ENCODE measurements at places on chromosomes 2 and 18. TPM values are rescaled to one million over a fixed set of nuclear protein-coding genes. Genes with fewer than 3 reads are reported as not detected.

- no peak for DNase-seq
Observed at GRCh38 chr2:145070703-145071102, 550.8 kb upstream of the ZEB2 start.

DNA sequence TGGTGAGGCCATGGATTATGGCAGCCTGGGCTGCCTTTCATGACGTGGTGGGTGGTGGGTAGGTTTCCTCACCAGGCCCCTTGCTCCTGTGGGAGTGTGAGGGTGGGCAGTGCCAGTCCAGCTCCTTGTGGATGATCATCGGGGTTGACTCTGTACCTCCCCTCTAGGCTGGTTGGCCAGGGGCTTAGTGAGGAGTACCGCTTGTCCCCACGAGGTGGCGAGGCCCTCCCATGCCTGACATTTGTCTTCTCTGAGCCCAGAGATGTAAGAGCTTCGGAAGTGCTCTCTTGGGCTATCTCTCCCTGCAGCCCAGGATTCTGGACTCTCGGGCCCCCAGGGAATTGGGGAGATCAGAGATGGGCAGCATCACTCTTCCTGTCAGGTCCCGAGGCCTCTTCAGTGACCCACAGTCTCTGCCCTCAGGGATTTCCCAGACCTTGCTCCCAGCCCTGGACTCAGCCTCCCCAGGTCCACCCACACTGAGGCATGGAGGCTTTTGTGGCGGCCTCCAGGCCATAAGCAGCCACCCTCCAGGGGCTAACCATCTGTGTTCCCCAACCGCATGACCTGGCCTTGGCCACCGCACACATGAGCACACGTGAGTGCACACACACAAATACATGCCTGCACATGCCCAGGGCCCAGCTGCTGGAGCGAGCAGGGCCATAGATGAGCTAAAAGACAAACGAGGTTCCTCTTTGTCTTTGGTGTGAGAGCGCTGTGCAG is 6.5 kb downstream of the SPR start:
- DNase-seq, result no peak

GRCh38 chr2:123894167-123894566 is 130.9 kb upstream of the CNTNAP5 start:
- no peak for DNase-seq

The NAT8 gene
- not detected for total RNA-seq

The SGO2 gene
- total RNA-seq, result 13.9 TPM

- DNase-seq, result no peak
Observed at GRCh38 chr2:16179701-16180416, 239.5 kb downstream of the MYCN start.

The ANKRD30B gene
- total RNA-seq, result 3.0 TPM

The AKAIN1 gene
- total RNA-seq, result 6.9 TPM

DNA sequence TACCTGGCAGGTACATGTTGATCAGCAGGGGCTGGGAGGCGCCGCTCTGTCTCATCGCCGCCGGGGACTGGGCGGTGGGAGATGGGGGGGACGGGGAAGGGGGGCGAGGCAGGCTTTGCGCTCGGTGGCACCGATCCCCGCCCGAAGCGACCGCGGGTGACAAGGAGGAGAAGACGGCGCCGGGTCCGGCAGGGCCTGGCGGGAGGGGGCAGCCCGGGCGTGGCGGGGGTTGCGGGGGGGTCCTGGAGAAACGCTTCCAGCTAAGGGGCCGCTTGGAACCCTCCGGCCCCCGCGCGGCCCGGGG is at the start of gene FEV:
TSS of gene FEV (minus strand) at position 164 of the 304 bp plus-strand sequence. CDS start at position 55, 109 bp downstream.
- DNase-seq, result no peak

The CCDC85A gene
- 25.3 TPM for total RNA-seq

- DNase-seq, result no peak
Observed at GRCh38 chr2:182952741-182953450, 85.4 kb downstream of the NCKAP1 start.
